Occipital lobe (tissue), 3 donors: ENCODE measurements at places on chromosomes 5 and 9. TPM values are rescaled to one million over a fixed set of nuclear protein-coding genes. Genes with fewer than 3 reads are reported as not detected.

LCN1 gene
- total RNA-seq: not detected

IFNW1 gene
- total RNA-seq: not detected

FOXD4L6 gene
- total RNA-seq: 0.31 TPM

SLC34A1 gene
- total RNA-seq: not detected

OTP gene
- not detected for total RNA-seq

FCN1 gene
- total RNA-seq: 1.1 TPM

FOXD4L4 gene
- 0.78 TPM for total RNA-seq

RANBP3L gene
- 14.7 TPM for total RNA-seq

CDK7 gene
- total RNA-seq: 57.4 TPM

CXCL14 gene
- 9.5 TPM for total RNA-seq

FSTL4 gene
- total RNA-seq: 0.62 TPM

CCDC192 gene
- total RNA-seq: not detected

RNF183 gene
- not detected for total RNA-seq

CCDC183 gene
- total RNA-seq: 2.8 TPM

SLC36A3 gene
- not detected for total RNA-seq

SYK gene
- 1.9 TPM for total RNA-seq

PDE6A gene
- total RNA-seq: not detected

ENTPD8 gene
- total RNA-seq: 0.16 TPM

ARL10 gene
- 50.5 TPM for total RNA-seq
